HCEC 1CT (cell line): ENCODE measurements at places on chromosomes 12 and 14.

DNA sequence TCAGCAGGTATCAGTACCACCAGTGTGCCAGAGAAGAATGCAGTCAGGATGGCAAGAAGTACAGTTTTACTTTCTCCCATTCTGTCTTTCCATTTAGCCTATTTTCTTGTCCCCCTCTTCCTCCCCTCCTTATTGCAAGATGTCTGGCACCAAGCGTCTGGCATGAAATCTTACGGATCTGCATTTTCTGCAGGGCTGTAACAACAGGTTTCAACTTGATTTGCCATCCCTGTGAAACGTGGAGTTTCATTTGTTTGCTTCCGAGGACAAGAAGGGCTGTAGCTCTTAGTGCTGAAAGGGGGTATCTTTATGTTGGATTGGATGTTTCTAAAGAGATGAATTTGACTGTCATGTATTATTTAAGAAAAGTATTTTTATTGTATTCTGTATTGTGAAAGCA lies 1110.6 kb downstream of the BCL11B start:
- DNase-seq: no peak

DNA sequence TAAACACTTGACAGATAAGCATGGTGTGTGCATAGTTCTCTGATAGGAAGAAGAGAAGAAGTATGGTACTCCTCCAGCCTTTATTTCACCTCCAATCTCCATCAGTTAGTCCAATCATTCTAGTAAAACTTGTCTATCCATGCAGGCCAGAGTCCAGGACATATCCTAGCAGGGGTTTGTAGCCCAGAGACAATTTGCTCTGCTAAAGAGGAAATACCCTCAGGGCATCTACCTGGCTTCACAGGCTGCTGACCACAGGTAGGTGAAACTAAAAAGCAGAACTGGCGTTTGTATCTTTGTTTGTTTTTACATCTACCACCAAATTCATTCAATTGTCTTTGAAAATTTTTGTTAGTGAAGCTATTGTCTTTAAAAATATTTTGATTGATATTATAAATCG lies 717.6 kb downstream of the FSCB start:
- DNase-seq: no peak

DNA sequence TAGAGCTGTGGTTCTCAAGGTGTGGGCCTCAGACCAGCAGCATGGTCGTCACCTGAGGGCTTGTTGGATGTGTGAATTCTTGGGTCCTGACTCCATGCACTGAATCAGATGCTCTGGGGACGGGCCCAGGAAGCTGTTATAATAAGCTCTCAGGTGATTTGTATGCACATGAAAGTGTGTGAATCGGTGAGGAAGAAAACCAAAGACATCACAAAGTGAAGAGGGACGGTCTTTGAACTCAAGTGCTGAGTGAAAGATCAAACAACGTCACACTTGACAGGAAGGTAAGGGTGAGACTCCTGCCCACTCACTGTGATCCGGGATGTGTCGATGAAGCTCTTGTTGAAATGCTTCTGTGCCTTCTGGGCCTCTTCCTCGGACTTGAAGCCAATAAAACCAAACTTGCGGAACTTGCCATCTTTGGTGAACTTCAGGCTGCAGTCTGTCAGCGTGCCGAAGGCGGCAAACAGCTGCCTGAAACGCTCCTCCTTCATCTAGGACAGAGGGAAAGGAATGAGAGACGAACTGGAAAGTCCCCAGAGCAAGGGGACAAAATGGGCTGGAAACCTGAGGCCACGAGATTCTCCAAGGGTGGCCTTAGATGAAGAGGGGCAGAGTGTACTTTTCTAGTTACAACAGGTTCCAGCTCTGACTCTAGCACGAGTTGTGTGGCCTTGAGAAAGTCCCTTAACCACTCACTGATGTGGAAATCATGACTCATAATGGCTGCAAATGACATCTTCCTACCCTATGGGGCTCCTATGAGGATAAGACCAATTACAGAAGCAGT lies 4.0 kb downstream of the RBM19 start:
- peak; percentile 50 for DNase-seq

DNA sequence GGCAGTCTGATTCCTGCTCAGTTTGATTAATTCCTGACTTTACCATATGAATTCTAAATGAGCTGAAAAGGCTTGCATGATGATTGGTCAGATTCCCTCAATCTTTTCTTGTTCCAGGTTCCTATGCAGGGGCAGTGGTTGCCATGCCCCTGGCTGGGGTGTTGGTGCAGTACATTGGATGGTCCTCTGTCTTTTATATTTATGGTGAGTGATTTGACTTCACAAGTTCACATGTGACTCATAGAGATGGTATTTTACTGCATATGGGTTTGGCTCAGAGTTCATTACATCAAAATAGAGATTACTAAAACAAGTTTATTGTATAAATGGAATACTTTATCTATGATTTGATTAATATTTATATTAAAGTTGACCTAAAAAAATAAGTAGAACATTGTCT lies 44.8 kb downstream of the SLC17A8 start:
- peak; percentile 72 for DNase-seq

- no peak for DNase-seq
Observed at GRCh38 chr14:90767899-90768298, 48.3 kb downstream of the TTC7B start.

- no peak for DNase-seq
Observed at GRCh38 chr12:32906399-32907165, 10.0 kb upstream of the PKP2 start.

DNA sequence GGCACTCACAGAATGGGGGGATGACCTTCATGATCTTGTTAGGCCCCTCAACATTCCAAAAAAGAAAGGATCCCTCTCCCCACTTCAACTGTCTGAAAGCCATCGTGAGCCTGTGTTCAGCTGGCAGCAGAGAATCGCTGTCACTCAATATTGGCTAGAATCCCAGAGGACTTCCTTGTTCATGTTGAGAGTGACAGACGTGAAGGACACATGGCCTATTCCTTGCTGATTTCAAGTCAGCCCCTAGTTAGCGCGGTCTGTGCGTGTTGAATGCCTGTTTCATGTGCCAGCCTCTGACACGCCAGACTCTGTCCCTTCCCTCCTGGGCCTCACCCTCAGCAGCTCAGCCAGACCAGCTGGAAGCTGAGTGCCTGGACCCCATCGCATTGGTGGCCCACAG lies 43.1 kb downstream of the DNAH10 start:
- no peak for DNase-seq

DNA sequence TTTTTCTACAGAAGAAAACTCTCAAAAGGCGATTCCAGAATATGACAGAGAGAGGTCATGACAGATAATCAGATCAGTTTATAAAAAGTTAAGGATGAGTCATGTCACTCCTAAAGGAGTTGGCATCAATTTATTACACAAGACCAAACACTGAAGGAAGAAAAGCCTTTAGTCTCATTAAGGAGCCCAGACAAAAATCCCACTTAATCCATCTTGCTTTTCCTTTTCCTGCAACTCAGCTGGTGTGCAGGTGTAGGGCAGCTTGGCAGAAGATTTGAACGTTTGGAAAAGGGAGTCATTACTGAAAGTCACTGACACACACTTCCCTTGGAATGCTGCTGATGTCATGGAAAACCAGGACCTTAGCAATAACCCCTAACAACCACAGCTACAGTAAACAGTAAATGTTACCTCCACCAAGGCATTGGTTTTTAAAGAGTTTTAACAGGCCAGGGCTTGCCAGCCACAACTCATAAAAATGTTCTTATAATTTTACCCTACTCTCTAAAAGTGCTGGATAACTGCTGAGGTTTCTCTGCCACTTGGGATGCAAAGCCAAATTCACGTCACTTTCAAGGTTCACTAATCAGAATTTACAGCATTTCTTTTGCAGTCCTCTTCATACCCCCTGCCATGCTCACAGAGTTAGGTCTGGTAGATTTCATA lies 320.6 kb downstream of the RAD51B start:
- peak; percentile 99 for DNase-seq

DNA sequence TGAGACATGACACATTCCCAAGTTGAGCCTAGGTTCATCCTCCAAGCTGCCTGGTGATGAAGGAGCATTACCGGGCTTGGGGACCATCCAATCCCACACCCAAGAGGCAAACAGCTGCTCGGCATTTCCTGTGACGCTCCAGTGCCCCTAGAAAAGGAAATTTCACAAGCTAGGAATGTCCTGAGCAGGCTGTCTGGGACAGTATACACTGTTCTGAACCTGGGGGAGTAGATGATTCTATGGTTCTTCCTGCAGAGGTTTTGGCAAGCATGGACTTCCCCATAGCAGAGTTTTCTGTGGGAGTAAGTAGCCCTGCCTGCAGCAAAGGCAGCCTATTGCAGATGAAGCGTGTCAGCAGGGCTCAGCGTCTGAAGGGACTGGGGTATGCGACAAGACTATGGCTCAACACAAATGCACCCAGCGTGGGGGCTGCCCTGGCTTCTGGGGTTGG lies 47.4 kb upstream of the SRSF5 start:
- peak; percentile 69 for DNase-seq

DNA sequence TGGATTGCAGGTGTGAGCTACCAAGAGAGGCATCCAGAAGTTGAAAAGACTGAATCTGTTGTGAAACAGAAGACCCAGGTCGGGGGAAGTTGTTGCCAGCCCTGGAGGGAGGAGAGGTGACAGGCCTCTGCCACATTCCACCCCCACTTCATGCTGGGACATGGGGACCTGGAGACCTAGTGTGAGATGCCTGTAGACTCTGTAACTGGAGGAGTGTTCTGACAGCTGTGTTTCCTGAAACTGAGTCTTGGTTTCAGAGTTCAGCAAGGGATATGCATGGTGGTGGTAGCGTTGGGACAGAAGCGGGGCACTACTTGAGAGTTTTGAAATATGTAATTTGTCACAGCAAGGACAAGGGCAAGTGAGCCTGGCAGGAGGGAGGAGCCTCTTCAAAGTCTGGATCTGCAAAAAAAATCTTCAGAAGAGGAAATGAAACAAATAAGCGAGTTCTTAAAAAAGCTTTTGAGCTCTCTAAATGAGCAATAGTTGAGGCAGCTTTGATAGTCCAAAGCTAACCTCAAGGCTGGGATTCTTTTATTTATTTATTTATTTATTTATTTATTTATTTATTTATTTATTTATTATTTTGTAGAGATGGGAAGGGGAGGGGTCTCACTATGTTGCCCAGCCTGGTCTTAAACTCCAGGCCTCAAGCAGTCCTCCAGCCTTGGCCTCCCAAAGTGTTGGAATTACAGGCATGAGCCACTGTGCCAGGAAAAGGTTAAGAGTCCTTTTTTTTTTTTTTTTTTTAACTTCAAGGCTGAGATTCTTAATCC lies 58.9 kb upstream of the EEA1 start:
- no peak for DNase-seq

DNA sequence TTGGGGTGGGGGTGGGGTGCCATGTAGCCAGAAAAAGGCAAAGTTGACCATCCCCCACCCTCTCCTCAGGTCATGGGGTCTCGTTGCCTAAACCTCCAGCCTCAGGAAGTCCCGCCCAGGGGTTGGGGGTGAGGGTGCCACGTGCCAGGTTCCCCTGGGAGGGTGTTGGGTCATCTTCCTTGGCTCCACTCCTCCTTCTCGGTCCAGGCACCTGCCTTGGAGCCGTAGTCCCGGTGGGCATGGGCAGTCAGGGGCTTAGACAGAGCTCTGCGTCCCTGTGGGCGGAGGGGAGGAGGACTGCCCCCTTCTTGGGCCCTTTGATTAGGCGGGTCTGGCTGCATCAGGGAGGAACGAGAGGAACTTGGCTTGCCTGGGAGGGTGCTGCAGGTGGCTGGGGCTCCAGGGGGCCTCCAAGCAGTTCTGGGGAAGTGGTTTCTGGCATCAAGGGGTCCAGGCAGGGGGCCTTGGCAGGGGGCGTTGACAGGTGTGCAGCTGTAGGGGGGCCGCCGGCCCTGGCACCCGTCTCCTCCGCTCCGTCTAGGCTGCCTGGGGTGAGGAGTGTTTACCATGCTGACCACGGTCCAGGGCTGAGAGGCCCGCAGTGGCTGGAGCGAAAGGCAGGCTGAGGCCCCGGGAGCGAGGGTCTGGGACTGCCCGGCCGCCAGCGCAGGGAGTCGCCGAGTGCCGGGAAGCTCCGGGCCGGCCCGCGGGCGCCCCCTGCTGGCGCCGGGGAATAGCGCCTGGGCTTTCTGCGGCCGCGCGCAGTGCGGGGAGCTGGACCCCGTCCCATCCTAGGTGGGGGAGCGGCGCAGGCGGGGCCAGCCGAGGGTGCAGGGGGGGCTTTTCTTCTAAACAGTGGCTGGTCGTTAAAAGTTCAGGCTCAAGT lies 7.9 kb downstream of the SETD1B start:
- peak; percentile 68 for DNase-seq

- peak; percentile 74 for DNase-seq
Observed at GRCh38 chr14:30267141-30267540, 291.8 kb upstream of the G2E3 start.

- no peak for DNase-seq
Observed at GRCh38 chr12:81949841-81950308, 190.7 kb upstream of the PPFIA2 start.

- no peak for DNase-seq
Observed at GRCh38 chr12:116267948-116268347, 9.5 kb downstream of the MED13L start.

GRCh38 chr14:55052269-55052930 lies 953 bp downstream of the MAPK1IP1L start:
- DNase-seq: no peak

DNA sequence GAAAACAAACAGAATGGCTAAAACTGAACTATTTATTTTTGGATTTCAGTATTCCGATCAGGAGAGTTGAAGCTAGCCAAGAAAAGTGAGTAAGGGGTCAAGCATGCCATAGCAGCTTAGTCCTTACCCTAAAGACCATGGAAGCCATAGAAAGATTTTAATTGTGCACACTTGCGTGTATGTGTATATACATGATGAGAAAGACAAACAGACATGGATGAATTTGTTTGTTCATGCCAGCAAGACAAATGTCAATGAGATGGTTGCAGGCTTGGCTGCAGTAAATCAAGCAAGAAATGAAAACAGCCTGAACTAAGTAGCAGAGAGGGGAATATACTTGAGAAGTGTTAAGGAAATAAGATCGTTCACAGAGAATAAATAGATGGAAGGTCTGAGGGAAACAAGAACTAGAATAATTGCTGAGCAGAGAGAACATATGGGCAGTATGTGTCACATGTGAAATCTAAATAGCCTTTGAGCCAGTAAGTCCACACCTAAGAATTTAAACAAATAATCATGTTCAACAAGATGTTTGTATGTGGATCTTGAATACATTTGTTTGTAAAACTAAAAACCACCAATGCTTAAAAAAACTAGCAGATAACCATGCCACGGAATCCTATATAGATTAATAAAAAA lies 14.8 kb downstream of the SNW1 start:
- no peak for DNase-seq

DNA sequence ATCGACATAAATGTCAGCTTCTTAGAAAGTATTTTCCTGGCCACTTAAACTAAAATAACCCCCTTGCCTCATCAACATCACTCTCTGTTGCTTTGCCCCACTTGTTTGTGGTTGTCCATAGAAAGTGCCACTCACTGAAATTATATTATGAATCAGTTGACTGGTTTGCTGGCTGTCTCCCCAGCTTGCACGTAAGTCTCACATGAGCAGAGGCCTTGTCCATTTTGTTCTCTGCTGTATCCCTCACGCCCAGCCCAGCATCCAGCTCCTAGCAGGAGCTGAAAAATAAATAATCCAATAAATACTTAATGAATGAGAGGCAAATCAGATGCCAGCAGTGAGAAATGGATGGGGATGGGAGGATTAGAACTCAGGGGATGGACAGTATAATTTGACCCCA lies 159.3 kb downstream of the KSR2 start:
- no peak for DNase-seq

- peak; percentile 64 for DNase-seq
Observed at GRCh38 chr14:30210630-30211029, 283.0 kb upstream of the PRKD1 start.
